ENCODE measurements at places on chromosomes 3 and 15.

DNA sequence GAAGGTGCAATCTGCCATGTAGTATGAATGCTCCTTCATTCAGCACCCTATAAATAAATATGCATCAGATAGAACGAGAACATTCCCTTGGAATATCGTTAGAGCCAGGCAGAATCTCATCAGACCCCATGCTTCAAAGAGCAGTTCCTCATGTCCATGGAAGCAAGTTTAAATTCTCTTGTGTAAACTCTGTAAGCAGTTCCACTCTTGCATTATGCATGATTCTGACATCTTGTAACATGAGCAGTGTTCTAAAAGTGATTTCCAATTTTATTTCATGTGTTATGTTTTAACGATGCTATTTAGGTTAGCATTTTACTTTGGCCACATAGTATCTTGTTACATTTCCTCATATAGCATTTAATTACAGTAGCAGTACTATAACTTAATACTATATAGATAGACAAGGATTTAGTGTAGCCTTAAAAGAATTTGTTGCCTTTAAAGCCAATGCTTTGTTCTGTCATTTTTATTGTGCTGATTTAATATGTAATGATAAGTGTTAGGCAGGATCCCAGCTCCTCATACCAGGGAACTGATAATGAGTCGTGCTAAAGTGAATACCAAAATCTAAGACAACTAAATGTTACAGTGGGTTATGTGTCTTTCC, 161.2 kb upstream of the NECTIN3 start:
- DNase-seq, result no peak

GRCh38 chr3:34106379-34106778, 307.9 kb downstream of the PDCD6IP start:
- DNase-seq, result no peak

DNA sequence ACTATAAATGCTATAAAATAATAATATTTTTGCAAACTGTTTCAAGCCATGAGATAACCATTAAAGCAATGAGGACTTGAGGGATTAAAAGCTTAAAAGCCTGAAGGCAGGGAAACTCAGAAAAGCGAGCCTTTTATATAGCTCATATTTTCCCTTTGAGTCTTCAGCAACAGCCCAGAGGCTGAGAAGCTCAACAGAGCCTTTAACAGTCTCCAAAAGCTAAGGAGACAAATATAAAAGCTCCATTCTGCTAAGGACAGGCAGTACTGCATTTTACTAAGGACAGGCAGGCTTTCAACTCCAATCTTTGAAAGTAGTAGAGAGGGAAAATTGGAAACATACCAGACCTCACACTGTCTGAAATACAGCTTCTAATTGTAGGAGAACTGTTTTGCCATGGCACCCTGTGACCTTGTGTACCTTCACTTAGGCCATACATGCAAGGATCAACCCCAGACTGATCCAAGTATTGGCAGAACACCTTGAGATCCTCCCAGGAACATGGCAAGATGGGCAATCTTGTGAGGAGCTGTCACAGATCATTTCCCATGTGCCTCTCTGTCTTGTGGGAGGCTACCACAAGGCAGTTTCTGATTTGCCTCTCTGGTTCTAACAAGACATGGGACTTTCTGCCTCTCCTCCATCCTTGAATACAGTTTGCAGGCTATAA, 53.1 kb upstream of the ARNT2 start:
- no peak for DNase-seq

GRCh38 chr3:23767546-23767945, 38.2 kb upstream of the UBE2E1 start:
- no peak for DNase-seq

DNA sequence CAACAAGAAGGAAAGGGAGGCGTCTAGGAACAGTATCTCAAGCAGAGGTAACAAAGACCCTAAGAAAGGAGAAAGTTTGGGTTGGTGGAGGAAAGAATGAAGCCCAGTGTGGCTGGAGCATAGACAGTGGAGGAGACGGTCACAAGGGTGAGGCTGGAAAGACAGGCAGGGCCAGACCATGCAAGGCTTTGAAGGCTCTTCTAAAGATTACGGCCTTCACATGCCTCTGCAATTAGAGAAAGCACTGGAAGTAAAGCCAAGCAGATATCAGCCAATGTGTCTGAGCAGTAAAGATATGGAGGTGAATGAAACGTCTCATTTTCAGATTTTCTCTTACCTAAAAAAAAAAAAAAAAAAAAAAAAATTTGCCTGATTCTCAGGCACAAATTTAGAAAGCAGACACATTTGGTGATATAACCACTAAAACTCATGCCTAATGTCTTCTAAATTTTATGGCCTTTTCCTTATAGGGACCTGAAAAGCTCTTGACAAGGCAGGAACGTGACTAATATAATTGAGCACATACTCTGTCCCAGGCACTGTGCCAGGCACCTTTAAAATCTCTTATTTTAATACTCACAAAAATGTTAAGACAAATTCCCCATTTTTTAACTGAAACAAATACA, 184.1 kb downstream of the MECOM start:
- no peak for DNase-seq

- no peak for DNase-seq
Observed at GRCh38 chr15:66901336-66902100, 163.9 kb upstream of the SMAD3 start.

- no peak for DNase-seq
Observed at GRCh38 chr15:89591834-89592233, 16.6 kb downstream of the TICRR start.

DNA sequence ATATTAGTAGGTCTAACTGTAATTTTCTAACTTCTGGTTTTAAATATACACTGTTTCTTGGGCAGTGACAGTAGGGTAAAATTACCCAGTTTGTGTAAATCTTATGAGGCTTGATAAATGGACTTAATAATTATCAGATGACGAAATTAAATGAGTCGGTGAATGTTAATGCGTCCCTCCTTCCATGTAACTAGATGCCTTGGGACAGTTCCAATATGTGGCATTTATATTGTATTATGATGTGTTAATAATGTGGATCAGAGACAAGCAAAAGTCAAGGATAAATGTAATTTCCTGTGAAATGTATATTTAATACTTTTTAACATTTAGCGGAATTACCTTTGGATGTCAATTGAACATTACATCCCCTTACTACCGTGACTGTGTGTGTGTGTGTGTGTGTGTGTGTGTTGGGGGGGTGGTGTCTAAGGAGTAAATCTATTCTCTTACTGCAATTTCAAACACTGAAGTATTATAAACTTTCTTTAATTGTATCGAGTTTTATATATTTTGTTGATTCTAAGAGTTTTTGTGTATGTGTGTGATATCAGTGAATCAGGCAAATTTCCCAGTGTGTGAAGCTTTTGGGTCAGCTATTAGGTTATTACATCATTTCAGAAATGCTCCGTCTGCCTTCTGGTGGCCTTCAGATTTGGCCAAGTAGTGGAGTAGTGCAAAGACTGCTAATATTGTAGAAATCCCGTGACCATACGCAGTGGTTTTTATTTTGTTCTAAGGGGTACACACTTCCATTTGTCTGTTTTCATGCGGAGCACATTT, 50.1 kb downstream of the CNTN4 start:
- no peak for DNase-seq

GRCh38 chr15:80485370-80486164, 81.4 kb downstream of the ARNT2 start:
- DNase-seq, result no peak

GRCh38 chr3:34216711-34217335, 418.4 kb downstream of the PDCD6IP start:
- no peak for DNase-seq

DNA sequence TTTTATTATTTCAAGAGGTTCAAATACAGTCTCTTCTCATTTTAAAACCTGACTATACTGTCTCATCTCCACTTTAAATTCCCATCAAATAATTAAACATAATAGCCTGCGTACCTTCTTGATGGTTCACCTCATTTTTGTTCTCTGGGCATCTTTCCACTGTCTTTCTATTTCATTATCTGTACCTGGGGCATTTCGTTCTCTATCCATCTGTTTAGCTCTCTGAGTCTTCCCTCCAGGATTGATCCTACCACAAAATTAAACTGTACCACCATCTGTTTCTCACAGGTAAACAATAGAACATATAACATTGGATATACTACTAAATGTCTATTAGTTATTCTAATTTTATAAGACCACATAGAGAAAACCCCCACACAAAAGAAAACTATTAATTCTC, 1331.4 kb downstream of the NSUN3 start:
- DNase-seq, result no peak

DNA sequence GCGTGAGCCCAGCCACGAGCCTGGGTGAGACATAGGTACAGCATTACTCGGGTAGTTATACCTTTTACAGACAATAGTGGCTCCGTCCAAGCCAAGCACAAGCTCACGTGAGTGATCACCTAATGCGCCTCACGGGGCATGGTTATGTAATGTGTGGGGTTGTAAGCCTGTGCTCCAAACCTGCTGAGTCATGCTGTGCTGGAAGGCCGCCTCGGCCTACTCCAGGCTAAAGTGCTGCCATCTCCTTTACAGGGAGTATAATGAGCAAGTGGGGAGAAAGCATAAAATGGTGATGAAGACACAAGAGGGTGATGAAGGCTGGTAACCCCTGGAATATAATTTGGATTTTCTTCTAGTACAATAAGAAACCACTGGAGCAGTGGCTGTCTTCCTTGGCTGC, 175.8 kb upstream of the STT3B start:
- no peak for DNase-seq

DNA sequence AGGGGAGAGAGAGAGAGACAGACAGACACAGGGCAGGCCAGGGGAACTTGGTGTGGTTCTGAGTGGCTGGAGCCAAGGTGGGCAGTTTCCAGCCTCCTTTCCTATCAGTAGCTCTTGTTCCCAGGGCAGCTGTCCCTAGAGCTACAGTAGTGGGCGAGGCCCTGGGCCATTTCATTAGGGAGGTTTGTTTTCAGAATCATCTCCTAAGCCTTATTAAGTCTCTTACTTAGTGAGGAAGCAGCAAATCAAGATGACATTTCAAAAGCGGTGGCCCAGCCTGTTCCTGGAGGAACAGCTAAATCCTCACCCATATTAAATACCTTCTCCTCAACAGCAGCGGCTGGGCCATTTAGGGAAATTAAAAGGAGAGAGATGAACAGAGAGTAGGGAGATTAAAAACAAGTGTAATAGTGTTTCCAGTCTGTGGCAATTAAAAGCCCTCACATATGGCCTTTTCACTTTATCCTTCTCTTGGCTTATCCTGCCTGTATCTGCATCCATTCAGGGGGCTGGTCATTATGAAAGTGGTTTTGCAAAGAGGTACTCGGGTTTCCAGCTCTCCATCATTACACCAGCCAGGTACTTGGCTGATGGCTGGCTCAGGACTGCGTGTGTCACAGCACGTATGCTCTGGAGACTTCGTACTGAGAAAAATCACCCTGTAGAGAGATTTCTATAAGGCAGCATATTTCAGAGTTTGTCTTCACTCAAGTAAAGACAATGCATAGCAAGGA, 91.9 kb upstream of the PRR23C start:
- DNase-seq, result no peak

- DNase-seq, result no peak
Observed at GRCh38 chr15:74725845-74726773, 781 bp upstream of the CYP1A1 start.

DNA sequence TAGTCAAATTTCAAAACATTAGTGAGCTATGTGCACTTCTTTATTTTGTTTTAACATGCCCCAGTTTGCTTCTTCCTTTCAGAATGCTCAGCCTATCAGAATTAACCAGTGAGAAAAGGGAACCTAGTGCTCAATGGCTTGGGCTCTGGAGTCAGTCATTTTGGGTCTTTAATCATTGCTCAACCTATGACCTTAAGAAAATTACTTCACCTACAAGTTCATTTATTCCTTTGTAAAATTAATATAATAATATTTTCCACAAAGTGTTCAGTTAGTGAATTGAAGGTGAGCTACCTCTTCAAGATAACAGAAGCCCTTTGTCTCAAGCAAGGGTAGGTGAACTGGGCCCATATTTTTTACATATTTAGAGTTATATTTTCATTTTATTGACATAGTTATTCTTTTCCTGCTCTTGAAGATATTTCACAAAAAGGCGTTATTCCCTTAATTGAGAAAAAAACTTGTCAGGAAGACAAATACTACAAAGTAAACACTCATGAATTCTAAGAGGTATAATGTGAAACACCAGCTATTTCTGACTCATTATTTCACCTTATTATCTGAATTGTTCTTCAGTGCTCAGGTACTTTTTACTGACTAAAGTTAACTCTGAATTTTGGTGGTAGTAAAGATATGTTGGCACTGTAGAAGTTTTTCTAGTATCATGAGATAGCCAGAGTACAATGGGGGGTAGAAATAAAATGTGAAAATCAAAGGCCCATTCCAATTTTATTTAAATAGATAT, 415.5 kb downstream of the NAALADL2 start:
- DNase-seq, result no peak
